ENCODE measurements at places on chromosomes 7 and 10.

- no peak for DNase-seq
Measured at GRCh38 chr10:100307684-100308083, 21.2 kb upstream of the BLOC1S2 start.

- DNase-seq, result no peak
Measured at GRCh38 chr7:133139350-133139749, 57.5 kb upstream of the CHCHD3 start.

- DNase-seq, result no peak
Measured at GRCh38 chr7:79317728-79318127, 135.7 kb downstream of the MAGI2 start.

DNA sequence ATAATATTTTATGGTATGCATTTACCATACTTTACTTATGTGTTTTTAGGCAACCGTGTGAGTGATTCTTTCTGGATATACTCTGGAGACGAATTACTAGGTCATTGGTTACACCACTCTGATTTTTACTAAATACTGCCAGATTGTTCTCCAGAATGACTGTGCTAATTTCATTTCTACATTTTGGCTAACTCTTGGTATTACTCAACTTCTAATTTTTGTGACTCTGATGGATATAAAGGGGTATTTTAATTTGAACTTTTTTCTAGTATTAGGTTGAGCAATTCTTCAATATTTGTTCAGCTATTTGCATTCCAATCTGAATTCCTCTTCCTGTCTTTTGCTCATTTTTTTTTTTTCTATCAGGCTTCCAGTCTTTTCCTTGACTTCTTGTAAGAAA is 223.6 kb downstream of the MDFIC start:
- DNase-seq, result no peak

GRCh38 chr7:101362334-101363195 is at the start of gene COL26A1:
Gene COL26A1, plus strand, starts transcription at chr7:101362875. Its CDS starts 158 bp downstream, at chr7:101363033.
- DNase-seq, result no peak

- no peak for DNase-seq
Measured at GRCh38 chr10:76950354-76950753, 687.3 kb downstream of the KCNMA1 start.

GRCh38 chr10:102796407-102797176 is 40.6 kb downstream of the CYP17A1 start:
- DNase-seq, result no peak

DNA sequence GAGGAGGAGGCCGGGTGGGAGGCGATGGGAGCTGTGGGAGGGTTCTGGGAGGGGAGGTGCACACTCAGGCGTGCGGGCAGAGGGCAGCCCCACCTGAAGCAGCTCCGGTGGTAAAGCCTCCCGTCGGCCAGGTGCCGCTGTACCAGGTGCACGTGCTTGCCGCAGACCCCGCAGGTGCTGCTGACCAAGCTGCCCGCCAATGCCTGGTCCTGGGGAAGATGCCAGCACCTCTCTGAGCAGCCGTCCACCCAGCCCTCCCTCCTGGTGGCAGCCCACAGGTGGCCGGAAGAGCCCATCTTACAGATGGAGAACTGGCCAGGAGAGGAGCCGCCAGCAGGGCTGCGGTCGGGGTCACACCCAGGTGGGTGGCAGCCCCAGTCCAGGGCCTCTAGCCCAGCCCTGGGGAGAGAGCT is 12.6 kb downstream of the MICALL2 start:
- no peak for DNase-seq

Measured in central memory CD8-positive, alpha-beta T cell (primary cell).